Activated CD8-positive, alpha-beta memory T cell treated with anti-CD3 and anti-CD28 coated beads for 4 hours (primary cell): ENCODE measurements at places on chromosomes 7 and 10.

- no peak for DNase-seq
These were observed 650.5 kb downstream of the SORCS3 start for GRCh38 chr10:105291571-105291970.

GRCh38 chr10:93656155-93656554 lies 43.8 kb downstream of the PDE6C start:
- no peak for DNase-seq

DNA sequence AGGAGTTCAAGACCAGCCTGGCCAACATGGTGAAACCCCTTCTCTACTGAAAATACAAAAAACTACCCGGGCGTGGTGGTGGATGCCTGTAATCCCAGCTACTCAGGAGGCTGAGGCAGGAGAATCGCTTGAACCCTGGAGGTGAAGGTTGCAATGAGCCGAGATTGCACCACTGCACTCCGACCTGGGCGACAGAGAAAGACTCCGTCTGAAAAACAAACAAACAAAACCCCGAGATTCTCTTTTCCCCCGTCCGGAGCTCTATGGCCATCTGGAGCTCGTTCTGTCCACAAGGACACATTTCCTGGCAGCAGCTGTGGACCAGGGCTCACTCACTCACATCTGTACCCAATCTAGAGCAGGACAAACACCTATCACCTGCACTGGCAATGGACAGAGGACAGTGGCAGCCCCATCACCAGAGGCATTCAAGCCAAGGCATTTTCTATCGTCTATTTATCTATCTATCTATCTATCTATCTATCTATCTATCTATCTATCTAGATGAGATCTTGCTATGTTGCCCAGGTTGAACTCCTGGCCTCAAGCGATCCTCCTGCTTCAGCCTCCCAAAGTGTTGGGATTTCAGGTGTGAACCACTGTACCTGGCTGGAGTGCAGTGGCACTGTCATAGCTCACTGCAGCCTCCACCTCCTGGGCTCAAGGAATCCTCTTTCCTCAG lies 167.1 kb upstream of the TNRC18 start:
- DNase-seq: no peak

DNA sequence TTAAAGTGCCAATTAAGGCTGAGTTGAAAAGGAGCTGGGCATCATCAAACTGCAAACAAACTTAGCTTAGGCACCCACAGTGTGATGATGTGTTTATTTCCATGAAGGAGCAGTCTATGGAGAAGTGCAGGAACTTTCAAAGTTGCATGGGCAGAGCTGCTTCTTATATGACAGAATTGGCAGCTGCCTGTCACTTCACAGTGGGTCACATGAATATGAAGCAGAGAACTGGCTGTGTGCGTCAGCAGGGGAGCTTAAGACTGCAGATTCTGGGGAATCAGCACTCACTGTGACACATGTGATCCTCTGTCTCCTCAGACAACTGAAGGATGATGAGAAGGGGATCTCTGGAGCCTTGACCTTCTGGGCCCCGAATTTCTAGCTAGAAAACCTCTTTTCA lies 36.6 kb downstream of the RBM28 start:
- no peak for DNase-seq

DNA sequence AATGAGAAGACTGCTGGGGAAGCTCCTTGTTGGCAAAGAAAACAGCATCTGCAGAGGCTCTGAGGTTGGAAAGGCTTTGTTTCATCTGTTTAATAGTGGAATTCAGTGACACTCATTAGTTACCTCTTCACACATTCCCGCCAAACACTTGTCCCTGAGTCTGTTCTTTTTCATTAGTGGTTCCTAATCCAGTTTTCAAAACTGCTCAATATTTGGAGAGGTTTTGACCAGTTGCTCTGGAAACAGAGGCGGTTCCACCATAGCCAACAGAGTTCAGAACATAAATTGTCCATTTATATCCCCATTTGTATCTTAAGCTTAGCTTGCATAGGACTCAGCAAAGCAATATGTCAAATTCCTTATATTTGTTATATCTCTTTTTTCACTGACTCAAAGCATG lies 754.6 kb downstream of the AUTS2 start:
- no peak for DNase-seq

DNA sequence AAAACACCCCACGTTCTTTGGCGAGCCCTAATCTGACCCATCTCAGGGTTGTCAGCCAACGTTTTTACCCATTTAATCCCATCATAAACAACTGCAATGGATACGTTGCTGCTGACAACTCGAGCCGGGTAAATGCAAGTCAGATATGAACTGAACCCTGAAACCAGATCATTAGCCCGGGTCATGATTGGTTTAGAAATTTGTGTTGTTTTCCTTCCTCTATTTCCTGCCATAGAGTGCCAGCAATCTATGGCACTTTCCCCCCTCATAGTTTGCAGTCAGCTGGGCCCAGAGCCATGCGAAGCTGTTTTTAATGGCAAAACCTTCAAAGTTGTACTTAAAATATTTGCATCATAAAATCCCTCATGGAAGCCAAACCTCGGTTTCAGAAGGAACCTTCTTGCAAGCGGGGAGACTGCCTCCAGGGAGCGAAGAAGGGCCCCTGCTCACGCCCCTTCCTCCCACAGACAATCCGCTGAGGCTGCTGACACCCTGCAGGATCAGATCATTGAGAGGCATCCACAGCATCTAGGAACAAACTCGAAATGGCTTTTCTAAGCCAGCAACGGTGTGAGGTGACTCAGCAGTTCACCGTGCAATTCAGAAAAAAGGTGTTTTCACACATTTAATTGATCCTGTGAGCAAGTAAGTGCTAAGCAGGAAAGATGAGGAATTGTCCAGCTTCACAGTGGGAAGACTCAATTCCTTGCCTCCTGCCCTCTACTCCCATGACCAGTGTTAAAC lies 710.1 kb downstream of the PARD3 start:
- no peak for DNase-seq

GRCh38 chr7:70787286-70787685 lies 344.7 kb upstream of the GALNT17 start:
- DNase-seq: no peak

DNA sequence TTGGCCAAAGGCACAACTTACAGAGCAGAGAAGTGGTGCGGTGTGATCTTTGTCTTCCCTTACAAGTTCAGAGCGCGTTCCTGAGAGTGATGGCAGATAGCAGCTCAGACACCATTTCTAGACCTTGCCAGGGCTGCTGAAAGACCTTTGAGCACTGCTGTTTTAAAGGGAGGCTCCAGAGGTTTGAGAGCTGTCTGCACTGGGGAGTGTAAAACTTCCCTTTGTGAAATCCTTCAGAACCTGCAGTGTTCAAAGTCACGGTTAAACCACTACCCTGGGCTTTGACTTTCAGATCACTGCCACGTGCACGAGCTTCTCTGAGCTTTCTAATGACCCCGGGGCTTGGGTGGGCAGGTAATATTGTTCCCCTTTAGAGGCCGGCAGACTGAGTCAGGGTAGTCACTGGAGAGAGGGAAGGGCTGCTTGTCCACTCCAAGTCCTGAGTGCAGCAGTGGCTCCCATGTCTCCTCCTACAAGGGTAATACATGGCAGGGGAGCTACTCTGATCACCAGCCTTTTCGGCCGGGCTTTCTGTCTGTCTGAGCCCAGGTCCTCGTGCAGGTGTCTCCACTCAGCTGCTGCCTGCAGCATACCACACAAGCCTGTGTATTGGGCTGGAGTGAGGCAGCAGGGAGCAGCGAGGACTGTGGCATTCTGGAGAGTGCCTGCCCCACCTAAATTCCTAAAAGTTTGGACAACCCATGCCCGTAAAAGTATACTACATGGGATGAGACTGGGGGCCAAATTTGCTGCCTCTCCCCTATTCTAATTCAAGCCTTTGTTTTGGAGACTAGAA lies 63.3 kb downstream of the ZMIZ1 start:
- no peak for DNase-seq

DNA sequence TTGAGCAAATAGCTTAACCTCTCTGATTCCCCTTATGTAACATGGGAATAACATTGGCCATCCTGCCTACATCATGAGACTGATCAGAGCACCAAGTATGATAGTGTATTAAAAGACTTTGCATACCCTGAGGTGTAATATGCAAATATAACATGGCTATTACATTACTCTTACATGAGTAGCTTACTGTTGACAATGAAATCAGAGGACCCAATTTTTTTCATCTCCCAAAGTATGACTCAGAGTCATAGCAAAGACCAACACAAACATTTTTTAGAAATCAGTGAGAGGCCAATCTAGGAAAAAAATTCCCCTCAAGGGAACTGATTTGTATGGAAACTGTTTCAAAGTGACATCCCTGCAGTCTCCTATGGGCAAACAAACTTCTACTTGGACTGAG lies 47.0 kb upstream of the TMEM140 start:
- DNase-seq: no peak

GRCh38 chr7:87369216-87369615 lies 23.8 kb downstream of the CROT start:
- no peak for DNase-seq

- DNase-seq: no peak
These were observed 1.3 kb downstream of the TBC1D12 start for GRCh38 chr10:94403380-94404213.
